ENCODE measurements at places on chromosomes 4 and X.

DNA sequence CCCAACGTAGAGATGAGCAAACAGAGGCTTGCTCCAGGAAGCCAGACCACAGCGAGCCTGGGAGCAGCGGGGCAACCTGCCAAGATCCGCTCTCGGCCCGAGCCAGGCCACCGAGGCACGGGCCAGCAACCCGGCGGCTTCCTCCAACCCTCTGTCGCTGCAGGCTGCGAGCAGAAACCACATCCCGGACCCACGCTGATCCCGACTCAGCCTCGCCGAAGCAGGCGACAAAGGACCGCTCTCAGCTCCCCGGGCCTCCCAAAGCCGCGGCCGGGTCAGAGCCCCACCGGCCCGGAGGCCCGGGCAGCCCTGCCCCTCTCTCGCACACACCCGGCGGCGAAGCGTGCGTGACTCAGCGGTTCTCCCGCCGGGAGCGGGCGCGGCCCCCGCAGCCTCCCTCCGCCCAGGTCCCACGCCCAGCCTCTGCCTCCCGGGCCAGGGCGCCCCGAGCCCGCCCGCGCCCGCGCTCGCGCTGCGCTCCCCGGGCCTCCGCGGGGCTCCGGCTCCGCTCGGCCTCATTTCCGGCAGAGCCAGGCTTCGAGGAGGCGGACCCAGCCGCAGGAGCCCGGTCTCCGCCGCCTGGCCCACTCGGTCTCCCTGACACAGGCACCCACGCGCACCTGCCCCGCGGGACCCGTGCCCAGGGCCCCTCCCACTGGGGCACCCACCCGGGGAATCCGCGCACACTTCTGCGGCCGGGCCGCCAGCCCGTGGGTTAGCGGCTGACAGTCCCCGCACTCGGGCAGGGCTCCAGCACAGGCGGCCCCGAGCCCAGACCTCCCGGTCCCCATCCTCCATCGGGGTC, 1.7 kb downstream of the PPP2R2C start:
- DNase-seq: peak; percentile 10

DNA sequence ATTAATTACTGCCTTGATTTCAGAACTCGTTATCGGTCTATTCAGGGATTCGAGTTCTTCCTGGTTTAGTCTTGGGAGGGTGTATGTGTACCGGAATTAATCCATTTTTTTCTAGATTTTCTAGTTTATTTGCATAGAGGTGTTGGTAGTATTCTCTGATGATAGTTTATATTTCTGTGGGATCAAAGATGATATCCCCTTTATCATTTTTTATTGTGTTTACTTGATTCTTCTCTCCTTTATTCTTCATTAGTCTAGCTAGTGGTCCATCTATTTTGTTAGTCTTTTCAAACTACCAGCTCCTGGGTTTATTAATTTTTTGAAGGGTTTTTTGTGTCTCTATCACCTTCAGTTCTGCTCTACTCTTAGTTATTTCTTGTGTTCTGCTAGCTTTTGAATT, 32.1 kb downstream of the CDX4 start:
- DNase-seq: no peak

- DNase-seq: no peak
These were observed 51.1 kb downstream of the DMD start for GRCh38 chrX:33160273-33160672.

- DNase-seq: no peak
These were observed 132.1 kb upstream of the TLL1 start for GRCh38 chr4:165740911-165741310.

DNA sequence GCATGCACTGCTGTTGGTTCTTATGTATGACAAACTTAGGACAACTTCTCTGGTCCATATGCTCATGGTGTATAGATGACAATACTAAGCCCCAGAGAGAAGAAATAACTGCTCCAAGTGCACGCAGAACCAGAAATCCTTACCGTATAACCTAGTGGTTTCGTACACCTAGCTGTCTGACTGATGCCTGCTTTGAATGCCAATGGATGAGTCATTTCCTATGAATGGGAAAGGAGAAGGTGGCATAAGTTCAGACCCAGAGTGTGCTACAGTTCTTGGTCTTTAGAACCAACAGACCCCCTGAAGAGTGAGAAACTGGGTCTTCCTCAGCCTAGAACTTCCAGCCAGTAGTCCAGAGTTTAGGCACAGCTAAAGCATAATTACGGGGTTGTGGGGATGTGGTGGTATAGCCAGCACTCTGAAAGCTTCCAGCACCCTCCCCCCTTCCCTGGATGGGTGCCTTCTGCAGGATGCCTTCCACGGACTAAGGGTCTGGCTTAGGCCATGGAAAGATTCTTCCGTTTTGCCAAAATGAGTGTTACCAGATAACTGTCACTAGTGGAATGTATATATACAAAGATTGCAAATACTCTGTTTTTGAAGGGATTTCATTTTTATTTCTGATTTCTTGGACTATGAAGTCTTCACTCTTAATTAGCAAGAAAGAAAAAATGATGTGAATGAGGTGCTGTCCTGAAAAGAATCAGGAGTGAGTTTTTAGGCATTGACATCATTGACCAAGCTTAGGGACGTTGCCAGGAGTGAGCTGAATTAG, 84.6 kb upstream of the PACRGL start:
- DNase-seq: no peak

DNA sequence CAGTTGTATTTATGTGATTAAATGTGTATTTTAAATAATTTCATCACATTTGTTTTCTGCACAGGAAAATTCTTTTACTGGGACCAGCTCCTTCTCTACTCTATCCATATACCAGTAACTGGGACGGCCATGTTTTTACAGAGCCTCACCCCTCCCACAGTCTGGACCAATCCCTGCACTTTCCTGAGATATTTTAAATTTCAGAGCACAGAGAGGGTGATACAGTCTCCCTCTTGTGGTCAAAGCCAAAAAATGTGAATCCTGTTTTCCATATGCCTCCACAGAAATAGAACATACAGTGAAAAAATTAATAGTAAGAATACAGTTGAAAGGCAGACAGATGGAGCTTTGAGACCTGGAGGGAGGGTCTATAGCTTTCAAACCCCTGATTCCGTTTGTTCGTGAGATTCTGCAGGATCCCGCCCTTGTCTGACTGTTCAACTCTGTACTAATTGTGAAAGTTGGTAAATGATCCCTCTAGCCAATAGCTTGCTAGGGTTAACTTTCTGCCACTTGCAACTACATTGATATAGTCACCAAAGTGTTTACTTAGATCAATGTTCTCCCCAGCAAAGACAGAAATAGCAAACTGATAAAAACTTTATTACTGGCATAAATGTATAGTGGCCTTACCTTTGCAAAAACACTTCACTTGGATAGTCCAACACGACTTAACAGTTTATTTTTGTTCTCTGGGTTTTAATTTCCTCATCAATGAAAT, 172.2 kb downstream of the PPARGC1A start:
- DNase-seq: peak; percentile 40

DNA sequence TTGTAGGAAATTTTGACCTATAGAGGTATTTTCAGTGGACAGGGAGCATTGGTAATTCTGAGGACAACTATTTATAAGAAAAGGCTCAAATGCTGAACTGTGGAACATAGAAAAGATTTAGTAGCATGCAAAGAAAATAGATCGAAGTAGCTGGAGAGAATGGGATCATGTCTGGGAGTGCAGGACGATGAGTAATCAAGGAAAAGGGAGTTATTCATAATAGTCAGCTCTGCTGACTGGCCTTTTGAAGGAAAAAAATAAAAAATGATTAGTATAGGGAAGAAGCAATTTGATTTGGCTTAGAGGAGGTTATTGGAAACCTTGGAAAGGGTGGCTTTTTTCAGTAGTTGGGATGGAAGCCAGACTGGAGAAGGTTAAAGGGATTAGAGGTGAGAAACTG, 22.9 kb upstream of the ANK2 start:
- DNase-seq: no peak

- no peak for DNase-seq
These were observed 9.5 kb downstream of the WDR44 start for GRCh38 chrX:118355225-118355920.

- no peak for DNase-seq
These were observed 40.3 kb downstream of the MED28 start for GRCh38 chr4:17654701-17655100.

GRCh38 chrX:118459494-118459893, 36.1 kb upstream of the DOCK11 start:
- DNase-seq: peak; percentile 10

DNA sequence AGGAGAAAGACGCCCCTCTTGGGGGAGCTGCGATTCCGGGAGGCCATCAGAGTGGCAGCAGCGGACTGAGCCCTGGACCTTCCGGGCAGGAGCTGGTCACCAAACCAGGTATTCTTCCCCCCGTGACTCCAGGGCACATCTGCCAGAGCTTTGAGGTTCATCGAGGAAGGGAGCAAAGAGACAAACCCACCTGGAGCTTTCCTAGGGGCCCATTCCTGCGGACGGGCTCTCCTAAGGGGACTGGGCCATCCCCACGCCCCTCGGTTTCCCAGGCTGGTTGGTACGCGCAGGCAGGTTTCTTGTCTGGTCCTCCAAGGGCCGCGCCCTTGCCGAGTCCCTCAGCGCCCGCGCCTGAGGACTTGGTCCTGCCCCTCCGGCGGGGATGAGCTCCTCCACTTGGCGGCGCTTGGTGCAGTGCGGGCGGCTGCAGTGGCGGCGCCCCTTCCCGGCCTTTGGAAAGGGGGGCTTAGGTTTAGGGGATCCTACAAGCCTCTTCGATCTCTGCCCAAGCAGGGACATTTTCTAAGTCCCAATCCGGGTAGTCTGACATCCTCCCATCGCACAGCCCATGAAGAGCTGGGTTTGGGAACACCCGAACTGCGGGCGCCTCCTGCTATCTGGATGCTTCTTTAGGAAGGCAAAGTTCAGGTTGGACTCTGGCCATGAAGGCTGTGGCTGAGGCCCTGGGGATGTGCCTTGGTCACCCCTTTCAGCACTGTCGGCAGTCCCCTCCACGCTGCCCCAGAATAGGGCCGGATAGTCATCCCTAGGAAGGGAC, 538 bp downstream of the STBD1 start:
- no peak for DNase-seq

GRCh38 chr4:135277068-135277979, 1075.7 kb upstream of the PABPC4L start:
- DNase-seq: no peak

- DNase-seq: no peak
These were observed 3.2 kb upstream of the XKRX start for GRCh38 chrX:100931925-100932285.

GRCh38 chr4:182208526-182209050, 34.6 kb upstream of the TENM3 start:
- no peak for DNase-seq

GRCh38 chr4:4440333-4441061, 53.6 kb downstream of the NSG1 start:
- DNase-seq: no peak

- DNase-seq: no peak
These were observed 28.9 kb upstream of the GPC4 start for GRCh38 chrX:133444196-133444595.

GRCh38 chr4:69713593-69713992, 46.8 kb downstream of the SULT1B1 start:
- no peak for DNase-seq

- no peak for DNase-seq
These were observed 122.3 kb upstream of the TMEM164 start for GRCh38 chrX:109880629-109881028.

DNA sequence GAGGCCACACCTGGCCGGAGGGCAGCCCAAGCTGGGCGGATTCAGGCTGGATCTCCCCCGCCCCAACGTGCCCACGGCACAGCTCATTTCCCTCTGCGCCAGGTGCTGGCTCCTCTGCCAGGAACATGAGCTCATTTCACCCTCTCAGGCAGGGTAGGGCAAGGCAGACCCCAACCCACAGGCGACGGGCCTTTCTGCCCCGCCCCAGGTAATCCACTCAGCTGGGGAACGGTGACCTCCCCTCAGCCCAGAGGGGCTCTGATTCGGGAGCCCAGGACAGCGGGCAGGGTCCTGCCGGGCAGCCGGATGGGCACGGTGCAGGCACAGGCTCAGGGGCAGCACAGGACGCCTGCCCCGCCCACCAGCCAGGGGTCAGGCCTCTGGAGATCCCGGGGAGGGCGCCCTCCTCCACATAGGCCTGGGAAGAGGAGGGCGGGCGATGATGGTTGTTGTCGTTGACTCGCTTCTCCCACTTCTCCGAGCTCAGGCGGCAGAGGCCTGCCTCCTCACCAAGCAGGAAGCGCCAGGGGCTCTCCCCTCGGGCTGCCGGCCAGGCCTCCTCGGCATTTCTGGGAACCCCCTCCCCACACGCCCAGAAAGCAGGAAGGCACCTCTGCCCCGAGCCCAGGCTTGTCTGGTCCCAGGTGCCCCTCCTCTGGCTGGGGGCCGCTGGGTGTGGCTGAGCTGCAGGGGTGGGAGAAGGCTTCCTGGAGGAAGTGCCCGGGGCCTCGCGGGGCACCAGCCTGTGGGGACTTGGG, 31.1 kb downstream of the TACC3 start:
- DNase-seq: no peak

GRCh38 chr4:120658772-120659171, 263.8 kb downstream of the PRDM5 start:
- DNase-seq: no peak

DNA sequence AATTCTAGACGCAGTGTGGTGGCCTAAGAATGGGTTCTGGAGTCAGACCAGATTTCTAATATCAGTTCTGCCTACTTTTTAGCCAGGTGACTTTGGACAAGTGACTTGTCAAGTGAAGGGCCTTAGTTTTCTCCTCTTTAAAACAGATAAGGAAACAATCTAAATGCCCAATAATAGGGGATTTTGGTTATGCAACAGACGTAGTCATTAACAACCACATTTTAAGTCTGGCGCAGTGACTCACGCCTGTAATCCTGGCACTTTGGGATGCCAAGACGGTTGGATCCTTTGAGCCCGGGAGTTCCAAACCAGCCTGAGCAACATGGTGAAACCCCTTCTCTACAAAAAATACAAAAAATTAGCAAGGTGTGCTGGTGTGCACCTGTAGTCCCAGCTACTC, 2.1 kb upstream of the ZMYM3 start:
- DNase-seq: no peak

GRCh38 chrX:139094671-139095592, 383.4 kb upstream of the FGF13 start:
- DNase-seq: no peak

DNA sequence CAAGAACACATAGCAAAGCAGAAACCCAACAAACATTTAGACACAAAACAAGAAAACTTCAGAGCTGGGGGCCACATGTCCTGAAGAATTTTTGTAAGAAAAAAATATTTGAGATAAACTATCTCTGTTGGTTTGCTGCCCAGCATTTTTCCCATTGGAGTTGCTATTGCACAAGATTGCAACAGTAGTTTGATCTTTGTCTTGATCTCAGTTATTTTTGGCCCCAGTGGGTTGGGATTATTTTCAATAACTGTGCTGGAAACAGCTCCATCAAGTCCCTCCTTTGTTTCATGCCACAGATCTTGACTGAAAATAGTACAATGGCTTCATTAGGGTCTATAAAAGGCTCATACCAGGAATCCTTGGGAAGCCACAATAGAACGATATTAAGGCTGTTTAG, 103.8 kb upstream of the RAI2 start:
- peak; percentile 10 for DNase-seq

- no peak for DNase-seq
These were observed 35.2 kb upstream of the F9 start for GRCh38 chrX:139495324-139495723.

- DNase-seq: no peak
These were observed 83.9 kb downstream of the MAMLD1 start for GRCh38 chrX:150446995-150447394.

- DNase-seq: no peak
These were observed 1512.5 kb downstream of the STIM2 start for GRCh38 chr4:28373191-28373590.

- no peak for DNase-seq
These were observed 7.0 kb upstream of the CRMP1 start for GRCh38 chr4:5899881-5900280.

- DNase-seq: no peak
These were observed 268.2 kb upstream of the PPARGC1A start for GRCh38 chr4:24158031-24158430.

GRCh38 chrX:147322496-147322895, 508.0 kb upstream of the CXorf51A start:
- DNase-seq: no peak

Data from foreskin melanocyte (primary cell).